ENCODE measurements at places on chromosomes 13 and 19.

DNA sequence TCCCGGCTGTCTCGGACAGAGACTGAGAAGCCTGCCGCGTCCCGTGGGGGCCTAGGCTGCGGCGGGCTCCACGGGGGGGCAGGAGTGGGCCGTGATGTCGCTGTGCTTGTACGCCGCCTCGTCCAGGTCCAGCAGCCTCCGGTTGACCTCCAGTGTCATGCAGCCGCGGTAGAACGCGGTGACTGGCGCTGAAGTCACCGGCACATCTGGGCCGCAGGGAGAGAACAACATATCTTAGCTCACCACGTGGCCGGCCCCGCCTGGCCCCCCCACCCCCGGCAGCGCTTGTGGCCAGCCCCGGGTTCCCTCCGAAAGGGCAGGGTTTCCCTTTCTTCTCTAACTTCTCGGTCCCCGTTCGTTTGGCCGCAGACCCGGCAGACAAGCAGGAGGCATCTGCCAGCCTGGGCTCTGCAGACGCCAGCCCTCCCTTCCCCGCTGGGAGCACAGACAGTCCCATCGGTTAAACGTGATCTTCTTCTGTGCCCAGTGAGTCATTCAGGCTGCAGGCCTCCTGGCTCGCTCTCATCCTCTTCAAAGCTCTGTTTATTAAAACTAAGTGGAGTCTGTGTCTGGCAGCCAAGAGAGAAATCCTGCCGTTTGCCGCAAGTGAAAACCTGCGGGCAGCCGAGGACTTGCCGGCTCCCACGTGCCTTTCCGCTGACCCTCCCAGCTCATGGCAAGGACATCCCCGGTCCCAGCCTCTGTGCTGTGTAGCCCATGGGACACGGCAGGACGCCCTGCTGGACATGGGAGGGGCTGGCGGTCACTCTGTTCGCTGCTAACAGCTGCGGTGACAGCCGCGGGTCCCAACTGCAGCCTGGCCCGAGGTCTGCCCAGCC lies 42.8 kb downstream of the GAS6 start:
- peak; percentile 97 for DNase-seq

DNA sequence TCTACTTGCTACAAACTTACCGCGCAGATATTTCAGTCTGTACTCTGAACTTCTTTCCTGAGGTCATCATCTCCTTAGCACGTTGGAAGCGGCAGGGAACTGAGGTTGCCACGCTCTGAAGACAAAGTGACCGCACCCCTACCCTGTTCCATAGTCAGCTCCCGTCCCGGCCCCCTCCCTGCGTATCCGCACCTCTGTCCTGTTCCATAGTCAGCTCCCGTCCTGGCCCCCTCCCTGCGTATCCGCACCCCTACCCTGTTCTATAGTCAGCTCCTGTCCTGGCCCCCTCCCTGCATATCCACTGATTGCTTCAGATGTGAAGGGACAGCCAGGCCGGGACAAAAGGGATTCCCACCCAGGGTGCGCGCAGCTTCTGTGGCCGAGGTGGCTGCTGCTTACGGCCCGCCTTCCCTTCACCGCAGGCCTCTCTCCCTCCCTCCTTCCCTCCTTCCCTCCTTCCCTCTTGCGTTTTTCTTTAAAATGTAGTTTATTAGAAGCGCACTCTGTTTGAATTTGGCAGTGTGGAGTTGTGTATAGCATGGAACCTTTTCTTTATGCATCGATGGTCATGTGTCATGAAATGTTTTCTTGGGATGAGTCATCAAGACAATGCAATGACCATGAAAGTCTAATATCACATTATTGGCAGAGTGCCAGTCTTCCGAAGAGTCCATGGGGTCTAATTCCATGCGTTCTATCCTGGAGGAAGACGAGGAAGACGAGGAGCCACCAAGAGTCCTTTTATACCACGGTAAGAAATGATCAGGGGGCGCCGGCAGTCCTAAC lies 21.9 kb upstream of the NDUFS7 start:
- DNase-seq, result peak; percentile 63

GRCh38 chr19:43784981-43785808 lies 4.4 kb upstream of the KCNN4 start:
- DNase-seq, result peak; percentile 78

GRCh38 chr13:50911081-50911631 lies 1.6 kb downstream of the RNASEH2B start:
- DNase-seq, result peak; percentile 16

DNA sequence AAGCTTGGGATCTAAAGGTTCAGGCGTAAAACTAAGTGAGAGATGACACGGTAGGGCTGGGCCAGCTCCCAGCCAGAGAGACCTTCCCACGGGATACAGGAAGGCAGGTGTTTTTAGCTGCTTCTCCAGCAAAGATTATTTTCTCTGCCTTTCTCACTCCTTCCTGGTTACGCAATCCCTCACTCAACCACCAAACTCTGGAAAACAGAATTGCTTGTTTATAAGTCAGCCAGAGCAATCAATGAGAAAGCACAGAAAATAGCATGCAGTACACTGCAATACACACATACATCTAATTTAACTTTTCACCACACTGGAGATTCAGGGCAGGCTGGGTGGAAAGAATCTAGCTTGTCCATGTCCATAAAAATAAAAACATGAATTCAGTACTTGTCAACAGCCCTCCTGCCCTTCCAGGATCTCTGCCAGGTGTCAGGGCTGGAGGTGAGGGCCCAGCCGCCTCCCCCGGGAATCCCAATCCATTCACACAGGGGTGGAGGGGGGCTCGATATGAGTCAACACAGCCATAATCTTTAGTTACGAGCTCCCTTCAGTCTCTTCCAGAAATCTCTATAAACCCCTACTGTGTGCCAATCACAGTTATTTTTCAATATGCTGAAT lies 12.2 kb downstream of the RHPN2 start:
- peak; percentile 61 for DNase-seq

DNA sequence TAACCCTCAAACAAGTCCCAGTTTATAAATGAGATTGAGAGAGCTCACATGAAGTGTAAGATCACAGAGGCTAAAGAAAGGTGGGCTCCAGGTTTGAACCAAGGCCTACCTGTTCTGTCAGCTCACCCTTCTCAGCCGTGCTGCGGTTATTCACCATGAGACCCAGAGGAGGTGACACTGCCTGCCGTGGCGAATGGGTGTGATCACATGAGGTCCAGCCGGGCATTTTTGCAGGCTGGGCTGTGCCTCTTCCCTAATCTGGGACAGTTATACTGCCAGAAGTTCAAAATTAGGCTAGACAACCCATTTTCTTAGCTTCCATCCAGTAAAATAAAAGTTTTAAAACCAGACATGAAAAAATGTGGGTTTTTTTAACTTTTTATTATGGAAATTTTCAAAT lies 146.8 kb downstream of the FOXO1 start:
- DNase-seq, result no peak

DNA sequence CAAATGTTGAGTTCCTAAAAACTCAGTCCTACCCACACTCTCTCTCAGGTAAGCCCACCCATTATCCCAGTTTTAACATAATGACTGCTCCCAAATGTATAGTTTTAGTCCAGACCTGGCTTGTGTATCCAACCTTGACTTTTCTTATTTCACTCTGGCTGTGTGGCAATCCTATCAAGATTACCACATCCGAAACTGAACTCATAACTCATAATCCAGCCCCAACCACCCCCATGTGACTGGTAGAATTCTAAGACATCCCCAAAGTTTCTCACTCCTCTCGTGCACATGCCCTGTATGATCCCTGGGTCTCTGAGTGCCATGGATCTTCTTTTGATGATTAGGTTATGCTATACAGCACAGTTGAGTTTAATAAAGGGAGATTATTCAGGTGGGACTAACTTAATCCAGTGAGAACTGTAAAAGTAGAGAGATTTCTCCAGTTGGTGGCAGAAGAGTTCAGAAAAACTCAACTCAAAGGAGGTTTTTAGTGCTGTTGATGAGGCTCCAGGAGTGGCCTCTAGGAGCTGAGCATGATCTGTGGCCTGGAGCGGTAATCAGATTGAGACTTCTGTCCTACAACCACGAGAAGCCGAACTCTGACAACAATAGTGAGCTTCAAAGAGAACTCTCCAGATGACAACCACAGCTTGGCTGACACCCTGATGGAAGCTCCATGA lies 413.4 kb downstream of the ZNF536 start:
- peak; percentile 1 for DNase-seq

GRCh38 chr13:66218583-66218982 lies 1011.6 kb downstream of the PCDH9 start:
- DNase-seq, result no peak

DNA sequence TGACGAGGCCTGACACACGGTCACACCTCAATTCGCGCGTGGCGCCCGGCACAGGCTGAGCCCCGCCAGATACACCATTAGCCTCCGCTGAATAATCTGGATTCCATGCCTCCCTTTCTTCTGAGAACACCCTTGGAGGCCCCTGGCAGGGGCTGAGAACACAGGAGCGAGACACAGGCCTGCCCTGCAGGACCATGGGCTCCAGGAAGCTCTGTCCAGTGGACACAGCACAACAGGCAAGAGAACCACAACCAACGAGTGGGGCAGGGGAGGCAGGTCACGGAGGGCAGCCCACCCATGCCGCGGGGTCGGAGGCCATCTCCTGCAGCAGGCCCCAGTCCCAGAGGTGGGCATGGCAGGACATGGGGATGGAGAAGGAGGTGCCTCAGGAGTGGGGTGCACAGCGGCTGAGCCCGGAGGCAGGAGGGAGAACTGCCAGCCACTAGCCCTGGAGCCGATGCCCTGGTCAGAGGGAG lies 75.8 kb upstream of the C13orf46 start:
- no peak for DNase-seq

DNA sequence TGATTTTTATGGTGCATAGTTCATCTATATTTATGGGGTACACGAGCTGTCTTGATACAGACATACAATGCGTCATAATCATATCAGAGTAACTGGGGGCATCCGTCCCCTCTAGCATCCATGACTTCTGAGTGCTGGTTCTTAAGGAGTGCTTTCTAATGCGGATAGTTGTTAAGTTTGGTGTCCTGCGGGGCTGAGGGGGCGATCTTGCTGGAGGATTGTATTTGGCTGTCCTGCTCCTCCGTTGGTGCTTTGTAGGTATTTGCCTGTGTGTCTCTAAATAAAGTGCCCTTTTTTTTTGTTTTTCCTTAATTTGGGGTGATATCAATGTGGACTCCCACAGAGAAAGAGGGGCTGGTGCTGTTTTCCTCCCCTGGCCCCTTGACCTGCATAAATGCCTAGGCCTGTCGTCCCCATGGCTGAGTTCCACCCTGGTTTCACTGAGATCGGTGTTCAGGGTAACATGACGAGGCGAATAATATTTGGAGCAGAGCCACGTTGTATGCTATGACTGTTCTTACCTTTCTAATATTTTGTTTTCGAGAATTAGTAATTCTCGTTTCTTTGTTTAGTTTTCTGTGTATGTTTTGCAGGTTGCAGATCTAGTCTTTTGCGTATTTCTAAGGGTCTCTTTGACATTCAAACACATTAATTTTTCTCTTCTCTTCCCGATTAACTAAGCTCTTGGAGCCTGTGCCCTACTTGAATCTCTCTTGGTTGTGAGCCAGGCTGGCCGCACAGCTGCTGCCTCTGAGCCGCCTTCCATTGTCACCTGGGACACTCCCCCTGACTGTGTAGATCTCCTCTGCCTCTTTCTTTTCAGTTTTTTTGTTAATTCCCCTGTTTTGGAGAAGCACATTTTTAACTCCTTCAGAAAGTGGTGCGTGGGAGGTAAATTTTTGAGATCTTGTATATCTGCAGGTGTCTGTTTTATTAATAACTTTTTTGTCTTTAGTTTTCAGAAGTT lies 100.3 kb downstream of the ARHGEF7 start:
- no peak for DNase-seq

GRCh38 chr13:28037399-28037798 lies 48.9 kb upstream of the URAD start:
- peak; percentile 4 for DNase-seq

- DNase-seq, result no peak
Observed at GRCh38 chr19:35417278-35417677, 30.8 kb upstream of the FFAR2 start.

GRCh38 chr19:19160461-19161035 lies 9.5 kb downstream of the MEF2B start:
- no peak for DNase-seq

GRCh38 chr13:66219506-66219905 lies 1010.6 kb downstream of the PCDH9 start:
- no peak for DNase-seq

GRCh38 chr13:112725346-112726015 lies 35.6 kb downstream of the ATP11A start:
- DNase-seq, result no peak

- DNase-seq, result no peak
Observed at GRCh38 chr13:113140677-113141600, 17.5 kb upstream of the PROZ start.

GRCh38 chr19:31294189-31294588 lies 55.0 kb downstream of the TSHZ3 start:
- no peak for DNase-seq

DNA sequence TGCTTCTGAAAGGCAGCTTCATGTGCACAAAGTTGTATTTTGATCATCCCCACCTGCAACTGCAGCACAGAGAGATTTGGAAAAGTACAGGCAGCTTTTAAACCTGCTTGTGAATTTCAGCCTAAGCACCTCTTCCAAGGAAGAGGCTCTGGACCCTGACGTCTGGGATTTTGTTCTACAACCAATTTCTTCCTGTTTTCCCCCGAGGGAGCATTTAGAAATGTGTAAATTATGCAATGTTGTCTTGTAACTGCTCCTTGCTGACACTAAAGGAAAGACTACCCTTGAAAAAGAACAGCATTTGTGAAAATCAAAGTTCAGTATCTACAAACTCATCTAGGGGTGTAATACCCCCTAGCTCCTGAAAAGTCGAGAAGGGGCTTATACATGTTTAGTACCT lies 15.4 kb downstream of the MED26 start:
- peak; percentile 4 for DNase-seq

DNA sequence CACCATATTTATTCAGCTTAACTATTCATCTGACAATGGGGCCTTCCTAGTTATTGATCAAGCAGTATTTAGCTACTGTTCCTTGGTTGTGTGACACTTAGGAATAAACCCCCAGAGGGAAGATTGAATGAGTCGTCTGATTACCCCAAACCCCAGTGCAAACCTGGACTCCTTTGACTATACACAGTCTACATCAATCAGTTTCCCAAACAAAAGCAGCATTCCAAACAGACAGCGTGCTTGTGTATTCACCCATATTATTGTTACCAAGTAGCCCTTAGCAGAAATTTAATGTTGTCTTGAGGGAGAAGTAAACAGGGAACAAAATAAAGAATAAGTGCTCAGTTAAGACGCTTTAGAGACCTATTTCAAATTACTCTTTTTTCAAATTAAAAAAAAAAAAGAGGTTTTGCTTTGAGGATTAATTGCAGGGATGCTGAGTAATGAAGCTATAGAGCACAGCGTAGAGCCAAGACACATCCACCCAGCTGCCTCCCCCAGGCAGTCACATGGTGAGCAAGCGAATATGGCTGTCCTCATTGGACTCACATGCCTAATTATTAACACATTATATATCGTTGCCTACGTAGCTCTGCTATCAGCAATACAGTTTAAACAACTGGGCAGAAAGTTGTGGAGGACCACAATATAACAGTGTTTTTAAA lies 14.7 kb upstream of the B3GLCT start:
- DNase-seq, result no peak

DNA sequence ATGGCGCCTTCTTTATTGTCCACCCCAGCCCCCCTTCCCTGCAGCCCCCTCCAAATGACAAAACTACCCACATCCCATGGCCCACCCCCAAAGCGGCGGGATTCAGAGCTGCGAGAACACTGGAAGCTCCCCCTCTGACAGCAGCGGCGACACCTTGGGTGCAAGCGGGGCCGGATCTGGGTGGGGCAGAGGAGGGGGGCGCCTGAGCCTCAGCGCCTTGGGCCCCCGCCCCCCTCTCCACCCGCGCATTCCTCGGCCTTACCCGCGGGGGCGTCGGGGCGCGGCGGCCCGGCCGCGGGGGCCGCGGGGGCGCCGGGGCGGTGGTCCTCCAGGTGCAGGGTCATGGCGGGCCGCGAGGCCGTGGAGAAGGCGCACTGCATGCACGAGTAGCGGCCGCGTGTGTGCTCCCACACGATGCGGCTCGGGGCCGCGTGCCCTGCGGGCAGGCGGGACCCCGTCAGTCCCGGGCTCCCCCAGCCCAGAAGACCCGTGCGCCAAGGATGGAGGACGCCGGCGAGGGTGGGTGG lies 3.3 kb downstream of the ZNF414 start:
- DNase-seq, result no peak

All from fibroblast of the aortic adventitia (primary cell).